Activated T-helper 1 cell treated with anti-CD3 and anti-CD28 coated beads, Interleukin-12 subunit alpha, Interleukin-12 subunit beta, Interleukin-2, Interleukin-4 antibody, amounts not matched to agents 30 ng/mL and 10 ng/mL and 1 ng/mL, durations not matched to agents 14 hours and 24 hours and 36 hours (primary cell): ENCODE measurements at places on chromosomes 1 and 21. TPM values are rescaled to one million over a fixed set of nuclear protein-coding genes. Genes with fewer than 3 reads are reported as not detected.

- no peak for DNase-seq
Measured at GRCh38 chr21:41766883-41767605, at the start of gene RIPK4. RIPK4 (minus strand) TSS chr21:41767052; CDS start chr21:41767041, 11 bp downstream.

GRCh38 chr1:157113631-157114030, 14.0 kb upstream of the ETV3L start:
- DNase-seq = no peak

DNA sequence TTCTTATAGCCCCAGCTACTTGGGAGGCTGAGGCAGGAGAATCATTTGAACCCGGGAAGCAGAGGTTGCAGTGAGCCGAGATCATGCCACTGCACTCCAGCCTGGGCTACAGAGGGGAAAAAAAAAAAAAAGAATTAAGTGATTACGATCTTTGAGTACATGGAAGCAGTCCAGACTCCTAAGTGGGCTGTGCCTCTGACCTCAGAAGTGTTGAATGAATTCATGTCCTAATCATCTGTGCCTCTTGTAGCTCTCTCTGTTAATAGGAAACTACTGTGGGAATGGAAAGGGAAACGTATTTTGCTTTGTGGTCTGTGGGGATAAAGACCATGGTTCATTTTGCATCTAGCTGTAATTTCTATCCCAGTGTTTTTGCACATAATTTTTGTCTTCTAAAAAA, 8.4 kb upstream of the IVNS1ABP start:
- DNase-seq = no peak

DNA sequence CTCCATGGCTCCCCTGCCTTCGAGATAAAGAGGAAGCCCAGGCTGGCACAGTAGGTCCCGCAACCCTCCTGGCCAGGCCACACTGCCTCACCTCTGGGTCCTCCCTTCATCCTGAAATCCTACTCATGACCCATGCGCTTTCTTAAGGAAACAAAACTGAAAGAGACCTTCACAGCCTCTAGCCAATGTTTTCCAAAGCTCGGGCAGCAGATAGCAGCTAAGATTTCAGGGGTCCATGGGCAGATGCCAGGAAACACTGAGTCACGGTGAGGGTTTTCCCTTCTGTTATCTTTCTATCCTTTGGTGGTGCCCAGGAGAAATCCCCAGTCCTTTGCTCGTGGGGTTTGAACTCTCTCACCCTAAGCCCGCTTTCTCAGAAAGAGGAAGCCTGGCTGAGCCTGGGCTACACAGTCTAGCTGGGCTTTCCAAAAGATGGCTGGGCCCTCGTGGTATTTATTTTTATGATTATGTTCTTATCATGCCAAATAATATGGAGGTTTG, 26.6 kb downstream of the TTC39A start:
- no peak for DNase-seq

- DNase-seq = no peak
Measured at GRCh38 chr1:97372531-97372930, 548.3 kb downstream of the DPYD start.

GRCh38 chr1:245317217-245317616, 162.4 kb downstream of the KIF26B start:
- DNase-seq = no peak

GRCh38 chr1:203504400-203505250, 10.7 kb downstream of the OPTC start:
- DNase-seq = peak; percentile 59

GRCh38 chr1:215269955-215270354, 187.4 kb downstream of the KCNK2 start:
- no peak for DNase-seq

- DNase-seq = no peak
Measured at GRCh38 chr1:203299169-203299568, 6.2 kb upstream of the BTG2 start.

DNA sequence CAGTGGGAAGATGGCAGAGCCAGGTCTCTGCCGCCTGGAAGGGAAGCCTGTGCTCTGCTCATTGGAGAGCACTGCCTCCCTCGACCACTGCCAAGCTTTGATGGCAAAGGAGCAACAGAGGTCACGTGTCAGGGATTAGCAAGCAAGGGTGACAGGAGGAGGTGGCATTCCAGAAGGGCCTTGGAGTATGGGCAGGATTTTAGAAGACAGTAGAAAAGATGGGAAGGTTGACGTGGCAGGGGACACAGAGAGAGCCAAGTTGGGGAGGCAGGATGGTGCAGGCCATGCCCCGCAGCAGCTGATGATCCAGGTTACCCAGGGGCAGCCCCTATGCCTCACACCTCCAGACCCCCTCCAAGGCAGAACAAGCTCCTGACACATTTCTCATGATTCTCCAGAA, 21.9 kb upstream of the LBR start:
- DNase-seq = no peak

DNA sequence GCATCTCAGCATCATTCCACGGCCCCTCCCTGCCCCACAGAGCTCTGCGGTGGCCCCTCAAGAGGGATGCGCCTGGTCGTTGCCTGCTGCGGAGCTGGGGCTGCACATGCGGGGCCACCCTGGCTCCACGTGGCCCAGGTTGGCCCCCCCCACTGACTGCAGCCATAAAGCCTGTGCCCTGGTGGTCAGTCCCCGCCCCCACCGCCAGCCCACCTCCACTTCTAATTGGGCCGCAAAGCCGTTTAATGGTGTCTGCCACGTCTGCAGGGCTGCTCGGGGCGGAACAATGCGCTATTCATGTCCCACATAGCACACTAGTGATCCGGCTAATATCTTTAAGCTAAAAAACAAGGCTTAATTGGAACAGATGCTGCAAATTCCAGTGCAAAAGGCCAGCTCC, 33.5 kb upstream of the ACTRT2 start:
- no peak for DNase-seq

DNA sequence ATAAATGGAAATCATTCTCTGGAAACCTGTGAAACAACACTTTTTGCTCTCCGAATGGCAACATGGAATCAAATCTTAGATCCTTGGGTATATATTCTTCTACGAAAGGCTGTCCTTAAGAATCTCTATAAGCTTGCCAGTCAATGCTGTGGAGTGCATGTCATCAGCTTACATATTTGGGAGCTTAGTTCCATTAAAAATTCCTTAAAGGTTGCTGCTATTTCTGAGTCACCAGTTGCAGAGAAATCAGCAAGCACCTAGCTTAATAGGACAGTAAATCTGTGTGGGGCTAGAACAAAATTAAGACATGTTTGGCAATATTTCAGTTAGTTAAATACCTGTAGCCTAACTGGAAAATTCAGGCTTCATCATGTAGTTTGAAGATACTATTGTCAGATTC, 45.7 kb downstream of the PTGFR start:
- no peak for DNase-seq

DNA sequence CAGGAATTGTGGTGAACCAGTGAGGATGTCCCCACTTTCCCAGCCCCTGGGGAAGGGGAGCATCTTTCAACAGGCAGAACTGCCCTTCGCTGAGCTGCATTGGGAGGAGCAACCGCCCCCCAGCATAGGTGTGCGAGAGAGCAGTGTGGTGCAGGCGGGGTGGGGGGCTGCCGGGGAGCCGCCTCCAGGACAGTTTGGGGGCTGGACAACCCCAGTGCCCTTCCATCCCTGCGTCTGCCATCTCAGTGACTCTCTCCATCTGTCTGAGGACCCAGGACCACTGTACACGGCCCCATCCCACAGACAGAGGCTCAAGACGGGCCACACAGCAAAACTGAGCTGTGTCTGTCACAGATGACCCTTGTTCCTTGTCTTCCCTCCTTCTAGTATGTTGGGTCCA, 14.2 kb downstream of the PODN start:
- DNase-seq = no peak

DNA sequence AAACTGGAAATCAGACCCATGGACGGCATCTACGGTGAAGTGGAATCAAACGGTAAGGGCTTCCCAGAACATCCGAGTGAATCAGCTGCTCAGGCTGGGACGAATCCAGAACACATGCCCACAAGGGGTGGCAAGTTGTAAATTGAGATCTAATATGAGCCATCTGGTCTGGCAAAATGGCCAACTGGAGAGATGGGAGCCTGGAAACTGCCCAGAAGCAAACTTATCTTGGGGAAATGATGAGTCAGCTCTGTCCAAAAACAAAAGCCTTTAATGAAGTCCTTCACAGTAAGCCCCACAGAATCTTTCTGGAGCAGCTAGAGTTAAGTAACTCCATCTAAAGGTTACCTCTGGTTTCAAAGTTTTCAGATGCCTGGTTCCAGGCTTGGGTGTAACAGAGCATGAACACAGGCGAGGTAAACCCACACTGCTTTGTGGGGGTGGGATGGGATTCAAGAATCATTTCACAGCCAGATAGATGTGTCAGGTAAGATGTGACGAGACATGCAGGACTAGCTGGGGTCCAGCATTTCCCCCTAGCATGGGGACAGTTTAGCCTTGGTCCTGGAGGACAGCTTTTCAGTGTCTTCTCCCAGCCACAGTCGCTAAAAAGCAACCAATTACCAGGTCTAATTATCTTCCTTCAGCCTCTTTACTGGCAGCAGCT, 10.5 kb upstream of the SRP9 start:
- DNase-seq = no peak

GRCh38 chr1:92446546-92446945, 40.2 kb downstream of the GFI1 start:
- no peak for DNase-seq

DNA sequence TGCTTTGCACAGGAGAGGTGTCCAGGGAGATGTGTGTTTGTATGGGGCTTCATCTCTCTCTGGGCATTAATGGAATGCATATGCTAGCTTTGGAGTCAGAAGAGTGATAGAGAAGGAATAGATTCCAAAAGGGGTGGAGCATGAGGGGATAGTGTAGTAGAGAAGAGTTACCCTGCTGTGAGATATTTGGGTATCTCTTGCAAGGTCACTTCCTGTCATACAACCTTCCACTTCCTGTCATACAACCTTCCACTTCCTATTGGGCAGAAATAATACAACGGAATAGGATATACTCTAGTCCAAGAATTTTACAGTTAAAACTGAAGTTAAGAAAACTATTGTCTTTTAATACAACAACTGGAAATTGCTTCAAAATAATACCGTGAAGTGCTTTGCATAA, 351.8 kb upstream of the FMN2 start:
- no peak for DNase-seq

- DNase-seq = no peak
Measured at GRCh38 chr1:48540587-48540986, 68.6 kb upstream of the SPATA6 start.

GRCh38 chr1:110069404-110070281, 829 bp downstream of the ALX3 start:
- no peak for DNase-seq

- no peak for DNase-seq
Measured at GRCh38 chr1:240254778-240255291, 163.2 kb downstream of the FMN2 start.

DNA sequence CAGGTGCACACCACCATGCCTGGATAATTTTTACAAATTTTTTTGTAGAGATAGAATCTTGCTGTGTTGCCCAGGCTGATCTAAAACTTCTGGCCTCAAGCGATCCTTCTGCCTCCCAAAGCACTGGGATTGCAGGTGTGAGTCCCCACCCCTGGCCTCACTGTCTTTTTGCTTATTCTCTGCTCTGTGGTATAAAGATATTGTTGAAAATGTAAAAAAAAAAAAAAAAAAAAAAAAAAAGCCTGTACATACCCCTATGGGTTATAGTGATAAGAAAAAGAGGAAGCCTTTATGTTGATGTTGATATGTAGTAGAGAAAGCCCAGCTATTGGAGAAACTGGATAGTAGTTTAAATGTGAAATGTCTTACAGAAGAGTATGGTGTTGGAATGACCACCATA, 125.8 kb downstream of the XPR1 start:
- no peak for DNase-seq

GRCh38 chr1:3914331-3914851, 14.3 kb upstream of the C1orf174 start:
- DNase-seq = no peak

GRCh38 chr1:156677616-156678596, 699 bp upstream of the NES start:
- DNase-seq = no peak

DNA sequence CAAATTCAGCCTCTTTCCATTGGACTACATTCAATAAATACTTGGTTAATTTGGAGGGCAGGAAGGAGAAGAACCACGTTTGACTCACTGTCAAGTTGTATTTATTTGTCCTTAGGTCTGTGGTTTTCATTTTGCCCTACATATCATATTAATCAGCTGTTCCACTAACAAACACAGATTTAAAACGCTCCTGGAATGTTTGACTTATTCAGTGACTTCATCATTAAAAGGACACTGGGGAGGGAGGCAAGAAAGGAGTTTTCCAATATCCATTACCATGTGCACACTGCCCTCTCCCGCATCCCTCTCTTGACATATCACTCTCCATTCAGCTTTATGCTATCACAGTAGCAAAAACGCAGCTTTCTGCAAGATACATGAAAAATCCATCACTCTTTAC, 98.2 kb upstream of the C1orf87 start:
- no peak for DNase-seq

The PTPRC gene
- 512 and 516 TPM in 2 replicates for total RNA-seq

The UTS2 gene
- not detected in 2 replicates for total RNA-seq

The CRYBG2 gene
- 0.83 and 1.9 TPM in 2 replicates for total RNA-seq

The PLCH2 gene
- 2.5 and 2.9 TPM in 2 replicates for total RNA-seq

The PDE9A gene
- 9.6 and 9.7 TPM in 2 replicates for total RNA-seq

The AMPD2 gene
- total RNA-seq = 92.4 and 100 TPM in 2 replicates

The FMO3 gene
- not detected in 2 replicates for total RNA-seq

The ELOVL1 gene
- 81.8 and 85.7 TPM in 2 replicates for total RNA-seq

The PRAMEF10 gene
- total RNA-seq = not detected in 2 replicates

The DMRTA2 gene
- total RNA-seq = not detected in 2 replicates
